ENCODE measurements at places on chromosomes 7 and 10.
A peak's percentile ranks its signal among the peaks of the same experiment; 100 is the strongest.

GRCh38 chr10:79399223-79399831 lies 46.1 kb downstream of the ZCCHC24 start:
- DNase-seq: no peak

DNA sequence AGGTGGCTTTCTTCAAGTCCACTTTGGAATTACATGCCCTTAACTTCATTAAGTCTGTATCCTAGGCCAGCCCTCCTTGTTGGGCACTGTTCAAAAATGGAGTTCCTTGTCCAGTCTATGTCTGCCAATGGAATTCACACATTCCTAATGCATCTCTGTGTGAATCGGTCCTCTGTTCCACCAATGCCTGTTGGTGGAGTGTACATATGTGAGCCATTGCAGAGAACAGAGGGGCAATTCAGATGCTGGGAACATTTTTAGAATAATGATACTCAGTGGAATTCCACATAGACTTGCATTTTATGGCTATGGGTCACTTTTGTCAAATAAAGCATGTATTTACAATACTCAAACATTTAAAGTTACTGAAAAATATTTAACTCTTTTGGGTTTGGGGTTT lies 108.3 kb downstream of the COL28A1 start:
- DNase-seq: no peak

DNA sequence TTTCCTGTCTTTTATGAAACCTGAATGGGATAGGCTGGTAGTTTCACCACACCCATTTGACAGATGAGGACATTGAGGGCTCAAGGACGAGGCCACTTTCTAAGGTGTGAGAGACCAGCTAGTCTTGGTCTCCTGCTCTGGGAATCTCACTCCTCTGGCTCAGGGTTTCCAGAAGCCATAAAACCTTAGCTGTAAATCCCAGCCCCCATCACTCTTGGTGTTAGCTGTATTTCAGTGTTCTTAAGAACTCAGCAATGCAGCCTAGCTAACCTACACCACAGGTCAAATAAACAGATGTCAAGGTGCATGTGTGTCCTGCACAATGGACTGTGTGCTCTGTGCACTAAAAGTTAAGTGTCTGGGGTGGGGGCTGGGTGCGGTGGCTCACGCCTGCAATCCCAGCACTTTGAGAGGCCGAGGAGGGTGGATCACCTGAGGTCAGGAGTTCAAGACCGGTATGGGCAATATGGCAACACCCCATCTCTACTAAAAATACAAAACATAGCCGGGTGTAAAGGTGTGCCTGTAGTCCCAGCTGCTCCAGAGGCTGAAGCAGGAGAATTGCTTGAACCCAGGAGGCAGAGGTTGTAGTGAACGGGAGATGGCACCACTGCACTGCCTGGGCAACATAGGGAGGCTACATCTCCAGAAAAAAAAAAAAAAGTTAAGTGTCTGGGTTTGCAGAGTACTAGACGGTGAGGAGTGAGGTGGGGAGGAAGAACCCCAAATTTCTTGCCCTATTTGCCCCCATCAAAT lies 567 bp upstream of the EPO start:
- DNase-seq: no peak

- DNase-seq: no peak
Measured at GRCh38 chr10:51244309-51244708, 170.0 kb downstream of the PRKG1 start.

GRCh38 chr10:111874576-111874975 lies 309.0 kb downstream of the GPAM start:
- no peak for DNase-seq

- no peak for DNase-seq
Measured at GRCh38 chr7:78620920-78621319, 822.3 kb downstream of the PHTF2 start.

DNA sequence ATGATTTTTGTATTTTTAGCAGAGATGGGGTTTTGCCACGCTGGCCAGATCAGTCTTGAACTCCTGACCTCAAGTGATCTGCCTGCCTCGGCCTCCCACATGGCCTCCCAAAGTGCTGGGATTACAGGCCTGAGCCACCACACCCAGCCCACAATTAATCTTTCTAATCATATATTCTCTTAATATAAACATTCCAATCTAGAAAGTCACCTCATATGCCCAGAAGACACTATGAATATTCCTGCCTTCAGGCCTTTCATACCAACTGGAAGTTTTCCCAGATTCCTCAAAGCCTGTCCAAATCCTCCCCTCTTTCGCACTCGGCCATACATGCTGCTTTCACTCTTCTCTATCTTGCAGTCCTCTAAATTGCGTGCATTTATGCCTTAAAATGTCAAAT lies 32.6 kb downstream of the PDZD8 start:
- no peak for DNase-seq

DNA sequence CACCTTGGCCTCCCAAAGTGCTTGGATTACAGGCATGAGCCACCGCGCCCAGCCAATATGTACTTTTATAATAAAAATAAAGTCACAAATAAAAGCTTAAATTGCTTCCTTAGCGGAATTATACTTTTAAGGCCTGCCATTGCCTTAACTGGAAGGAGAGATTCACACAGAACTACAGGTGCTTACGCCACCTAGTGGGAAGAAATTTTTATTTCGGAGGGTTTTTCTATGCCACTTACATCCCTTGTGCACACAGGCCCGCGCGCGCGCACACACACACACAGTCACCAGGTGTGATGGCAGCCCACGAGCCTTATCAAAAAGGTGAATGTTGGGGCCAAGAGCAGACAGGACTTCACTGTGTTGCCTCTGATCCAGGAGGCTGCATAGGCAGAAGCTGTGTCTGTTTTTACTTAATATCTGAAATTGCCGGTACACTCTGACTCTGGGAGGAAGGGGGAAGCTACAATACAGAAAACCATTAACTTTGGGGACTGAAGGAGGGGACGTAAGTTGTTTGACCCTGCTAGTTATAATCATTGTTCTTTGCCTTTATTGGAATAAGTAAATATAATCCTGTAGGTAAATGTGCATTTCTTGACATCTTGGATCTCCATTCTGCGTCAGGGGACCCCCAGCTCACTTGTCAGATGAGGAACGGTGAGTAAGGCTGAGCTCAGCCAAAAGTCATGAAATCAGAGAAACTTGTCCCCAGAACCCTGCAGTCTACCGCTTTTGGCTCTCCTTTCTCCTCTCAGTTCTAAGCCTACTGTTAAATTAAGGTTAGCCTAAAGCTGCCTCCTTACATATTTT lies 87.1 kb downstream of the SLC16A9 start:
- DNase-seq: no peak

DNA sequence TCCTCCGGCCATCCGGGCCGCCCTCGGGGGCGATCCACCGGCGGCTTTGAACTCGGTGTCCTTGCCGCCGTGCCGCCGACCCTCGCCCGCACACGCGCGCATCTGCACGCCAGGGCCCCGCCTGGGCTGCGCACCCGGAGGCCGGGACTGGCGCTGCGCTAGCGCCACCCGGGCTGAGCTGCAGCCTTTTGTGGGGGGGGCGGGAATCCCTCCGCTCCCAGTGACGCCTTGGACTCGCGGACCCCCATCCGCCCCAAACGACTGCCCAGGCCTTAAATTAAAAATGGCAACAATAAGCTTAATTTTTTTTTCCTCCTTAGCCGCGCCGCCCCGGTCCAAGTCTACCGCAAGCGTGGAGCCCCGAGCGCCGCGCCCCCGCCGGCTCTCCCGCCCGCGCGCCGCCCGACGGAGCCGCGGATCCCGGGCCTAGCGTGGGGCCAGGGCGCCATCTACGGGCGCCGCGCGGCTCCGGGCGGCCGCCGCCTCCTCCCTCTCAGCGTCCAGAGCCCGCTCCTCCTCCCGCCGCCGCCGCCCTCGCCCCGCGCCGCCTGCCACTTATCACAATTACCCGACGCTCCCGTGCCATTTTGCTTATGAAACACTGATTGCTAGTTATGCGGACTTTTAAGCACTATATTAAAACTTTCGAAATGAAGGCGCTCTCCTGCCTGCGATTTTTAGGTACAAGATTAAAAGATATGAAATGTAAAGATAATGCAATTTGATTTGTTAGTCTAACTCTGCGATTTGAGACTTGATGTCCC lies 7.5 kb upstream of the EBF3 start:
- no peak for DNase-seq

DNA sequence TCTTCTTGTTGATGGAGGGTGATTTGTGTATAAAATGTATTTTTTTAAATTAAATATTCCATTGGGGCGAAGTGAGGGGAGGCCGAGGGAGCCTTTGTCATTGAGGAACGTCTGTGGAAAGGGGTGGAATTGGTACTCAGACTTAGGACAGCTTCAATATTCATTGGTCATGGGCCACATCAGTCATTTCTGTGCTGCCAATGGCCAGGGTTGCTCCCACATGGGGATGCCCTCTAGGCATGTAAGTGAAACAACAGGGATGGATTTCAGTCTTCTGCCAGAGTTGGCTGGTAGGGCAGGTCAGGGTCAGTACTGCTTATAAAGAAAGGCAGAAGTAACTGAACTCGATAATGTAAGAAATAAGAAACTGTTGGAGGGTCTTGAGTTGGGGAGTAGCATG lies 47.2 kb downstream of the NEURL1 start:
- no peak for DNase-seq

GRCh38 chr7:13307040-13307439 lies 619.6 kb downstream of the ARL4A start:
- DNase-seq: no peak

- no peak for DNase-seq
Measured at GRCh38 chr7:47577321-47577919, 4.5 kb downstream of the TNS3 start.

DNA sequence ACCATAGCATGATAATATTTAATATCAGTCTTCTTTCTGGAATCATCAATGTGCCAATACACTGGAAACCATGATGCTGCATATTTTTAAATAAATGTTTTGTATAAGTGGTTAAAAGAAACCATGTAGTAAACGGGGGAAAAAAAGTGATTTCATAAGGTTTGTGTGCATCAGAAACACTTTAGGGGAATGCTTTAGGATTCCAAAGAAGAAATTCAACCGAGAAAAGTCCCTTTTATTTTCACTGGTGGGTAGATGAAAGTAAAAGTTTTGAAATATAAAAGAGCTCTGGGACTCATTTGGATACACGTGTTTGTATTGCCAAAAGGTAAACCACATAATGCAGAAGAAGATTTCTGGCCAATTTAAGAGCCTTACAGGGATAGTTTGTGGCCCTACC lies 11.9 kb upstream of the MACC1 start:
- no peak for DNase-seq

DNA sequence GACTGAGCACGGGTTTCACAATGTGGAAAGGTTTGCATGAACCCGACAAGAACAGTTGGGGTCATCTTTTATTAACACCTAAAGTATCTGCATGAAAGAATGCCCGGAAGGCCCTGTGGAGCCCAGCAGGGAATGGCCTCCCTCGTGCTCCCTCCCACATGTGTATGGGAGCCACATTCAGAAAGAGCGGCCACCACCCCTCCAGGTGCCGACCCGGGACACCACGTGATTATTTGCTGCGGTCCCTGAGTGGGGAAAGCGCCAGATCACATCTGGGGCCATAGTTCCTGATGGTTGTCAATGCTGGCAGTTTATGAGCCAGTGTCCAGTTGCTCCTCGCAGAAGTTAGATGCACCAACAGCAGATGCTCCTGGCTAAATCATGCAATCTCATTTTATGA lies 571.4 kb downstream of the TCERG1L start:
- no peak for DNase-seq

DNA sequence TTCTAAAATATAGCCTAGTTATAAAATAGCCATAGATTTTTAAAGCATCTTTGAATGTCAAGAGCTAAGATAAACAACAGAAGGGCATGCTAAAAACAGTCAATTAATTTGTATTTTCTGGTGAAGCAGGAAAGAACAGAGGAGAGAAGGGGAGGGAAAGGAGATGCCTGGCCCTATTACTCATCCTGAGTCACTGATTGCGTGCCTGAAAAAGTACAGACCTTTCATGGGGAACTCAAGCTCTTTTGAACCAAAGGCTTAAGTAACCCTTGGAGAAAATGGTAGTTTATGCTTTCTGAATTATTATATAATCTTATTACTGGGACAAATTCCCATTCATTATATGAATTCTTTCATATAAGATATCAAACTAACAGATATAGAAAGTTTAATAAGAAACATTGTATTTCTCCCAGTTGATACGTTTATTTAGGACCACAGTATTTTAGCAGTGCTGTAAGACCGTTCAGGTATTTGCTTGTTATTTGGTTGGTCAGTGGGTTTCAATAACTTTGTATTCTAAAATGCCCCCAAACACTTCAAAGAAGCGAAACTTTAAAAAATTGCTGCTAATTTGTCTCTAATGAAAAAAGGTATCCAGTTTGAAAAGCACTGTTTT lies 151.3 kb downstream of the HGF start:
- no peak for DNase-seq

DNA sequence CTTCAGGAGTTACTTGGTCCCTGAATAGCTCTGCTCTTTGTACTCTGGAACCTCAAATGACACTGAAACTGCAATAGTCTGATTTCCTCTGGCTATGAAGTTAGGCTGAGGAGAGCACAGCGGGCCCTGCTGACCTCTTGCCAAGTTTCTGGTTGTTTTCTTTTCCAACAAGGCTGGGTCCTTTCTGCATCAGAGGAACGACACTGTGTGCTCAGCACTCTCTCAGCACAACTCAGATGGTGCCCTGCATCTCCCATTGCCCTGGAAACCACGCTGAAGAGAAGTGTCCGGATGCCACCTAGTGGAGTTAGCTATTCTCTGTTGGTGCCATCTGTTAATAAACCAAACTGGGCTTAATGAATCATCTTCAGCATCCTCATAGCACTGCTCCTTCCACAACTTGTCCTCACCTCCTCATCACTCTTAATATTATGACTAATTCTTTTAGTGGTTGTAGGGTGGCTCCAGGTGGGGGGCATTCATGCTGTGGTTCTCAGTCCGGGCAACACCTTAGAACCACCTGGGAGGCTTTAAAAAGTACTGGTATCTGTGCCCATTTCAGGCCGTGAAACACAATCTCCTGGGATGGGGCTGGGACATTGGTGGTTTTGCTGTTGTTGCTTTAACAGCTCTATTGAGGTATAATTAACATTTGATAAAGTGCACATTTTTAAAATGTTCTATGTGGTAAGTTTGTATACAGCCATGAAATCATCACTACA lies 8.2 kb upstream of the EFCAB10 start:
- peak; percentile 22 for DNase-seq

DNA sequence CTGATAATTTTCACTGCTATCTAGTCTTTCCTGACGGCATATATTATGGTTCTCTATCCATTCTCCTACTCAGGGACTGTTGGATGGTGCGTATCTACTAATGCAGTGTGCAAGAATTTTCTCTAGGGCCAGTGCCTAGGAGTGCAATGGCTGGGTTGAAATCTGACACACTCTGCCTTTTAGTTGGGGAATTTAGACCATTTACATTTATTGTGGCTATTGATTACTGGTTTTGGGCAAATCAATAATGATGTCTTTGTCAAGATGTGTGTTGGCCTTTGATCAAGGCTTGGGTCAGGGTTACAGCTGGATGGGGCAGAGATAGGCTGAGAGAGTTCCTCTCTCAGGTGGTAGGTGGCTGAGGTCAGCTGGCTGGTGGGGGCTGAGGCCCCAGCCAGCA lies 21.8 kb downstream of the NPTX2 start:
- no peak for DNase-seq

GRCh38 chr10:104028146-104028545 lies 57.5 kb downstream of the COL17A1 start:
- no peak for DNase-seq
